ENCODE measurements at places on chromosomes 12 and 14.

GRCh38 chr12:89756585-89757398 is 48.2 kb upstream of the ATP2B1 start:
- DNase-seq = no peak

- no peak for DNase-seq
Observed at GRCh38 chr12:111343181-111343580, 25.7 kb downstream of the PHETA1 start.

DNA sequence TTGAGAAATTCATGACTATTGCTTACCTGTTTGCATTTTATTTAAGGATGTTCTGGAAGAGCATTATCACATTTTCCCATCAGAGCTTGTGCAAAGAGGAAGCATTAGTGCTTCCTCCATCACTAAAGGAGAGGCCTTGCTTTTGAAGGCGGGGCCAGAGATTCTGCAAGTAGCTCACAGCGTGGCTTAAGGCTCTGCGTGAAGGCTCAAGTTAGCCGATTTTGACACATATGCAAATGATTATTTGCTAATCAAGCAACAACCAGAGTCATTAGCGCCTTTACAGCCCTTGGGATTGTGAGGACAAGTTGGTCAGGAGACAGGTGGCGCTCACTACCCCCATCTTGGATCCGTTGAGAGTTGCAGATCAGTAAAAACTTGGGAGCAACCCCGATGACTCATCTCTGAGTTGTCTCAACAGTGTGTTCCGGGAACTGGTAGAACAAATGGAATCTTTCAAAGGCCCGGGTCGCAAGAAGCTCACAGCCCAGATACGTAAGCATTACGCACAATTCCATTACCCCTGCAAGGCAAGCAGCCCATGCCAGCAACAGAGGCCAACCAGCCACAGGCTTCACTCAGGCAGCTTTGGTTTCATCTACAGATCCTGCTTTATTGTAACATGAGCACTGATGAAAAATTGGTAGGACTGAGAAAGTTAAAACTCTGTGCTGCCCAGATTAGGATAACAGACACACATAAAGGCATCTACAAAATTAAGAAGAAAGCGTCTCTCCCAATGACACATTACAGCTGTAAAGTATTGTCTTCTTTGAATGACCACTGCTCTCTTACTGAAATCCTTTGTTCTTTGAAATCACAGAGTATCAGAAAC is 34.9 kb upstream of the SPTSSA start:
- DNase-seq = no peak

DNA sequence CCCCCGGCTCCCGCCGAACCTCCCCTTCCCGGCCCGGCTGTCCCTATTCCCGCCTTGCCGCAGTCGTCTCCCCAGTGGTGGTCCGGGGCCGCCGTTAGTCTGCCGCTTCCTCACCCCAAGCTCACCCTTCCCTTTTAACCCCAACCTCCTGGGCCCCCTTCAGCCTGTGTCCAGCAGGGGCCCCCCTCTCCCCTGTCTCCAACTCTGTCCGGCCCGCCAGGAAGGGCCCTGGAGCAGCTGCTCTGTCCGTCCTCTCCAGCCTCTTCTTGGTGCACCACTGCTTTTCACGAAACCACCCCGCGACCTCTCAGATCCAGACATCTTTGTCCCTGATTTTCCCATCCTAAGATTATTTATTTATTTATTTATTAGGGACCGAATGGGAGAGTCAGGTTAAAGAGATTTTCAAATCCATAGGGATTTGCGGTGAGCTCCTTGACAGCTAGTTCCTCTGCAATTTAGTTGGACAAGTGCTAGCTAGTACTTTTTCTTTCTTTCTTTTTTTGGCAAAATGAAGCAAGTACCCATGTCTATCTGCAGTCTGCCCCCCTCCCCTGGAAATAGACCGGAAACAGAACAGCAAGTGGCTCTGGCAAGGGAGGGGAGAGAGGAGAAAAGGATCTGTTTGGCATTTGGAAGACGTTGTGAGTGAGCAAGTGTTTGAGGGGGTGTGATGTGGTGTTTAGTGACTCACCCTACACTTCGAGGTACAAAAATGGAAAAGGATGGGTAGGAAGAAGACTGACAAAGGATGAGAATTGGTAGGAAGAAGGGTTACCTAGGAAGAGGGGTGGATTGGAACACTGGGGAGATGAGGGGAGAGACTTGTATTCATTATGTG is 632 bp downstream of the UBR7 start:
- no peak for DNase-seq

GRCh38 chr12:24232531-24232930 is 283.1 kb upstream of the SOX5 start:
- no peak for DNase-seq
